ENCODE measurements at places on chromosomes 12 and 14.
A peak's percentile ranks its signal among the peaks of the same experiment; 100 is the strongest.

- DNase-seq = no peak
Observed at GRCh38 chr12:122244565-122245371, 18.9 kb upstream of the DIABLO start.

GRCh38 chr14:79992407-79993198 lies 218.7 kb downstream of the DIO2 start:
- no peak for DNase-seq

DNA sequence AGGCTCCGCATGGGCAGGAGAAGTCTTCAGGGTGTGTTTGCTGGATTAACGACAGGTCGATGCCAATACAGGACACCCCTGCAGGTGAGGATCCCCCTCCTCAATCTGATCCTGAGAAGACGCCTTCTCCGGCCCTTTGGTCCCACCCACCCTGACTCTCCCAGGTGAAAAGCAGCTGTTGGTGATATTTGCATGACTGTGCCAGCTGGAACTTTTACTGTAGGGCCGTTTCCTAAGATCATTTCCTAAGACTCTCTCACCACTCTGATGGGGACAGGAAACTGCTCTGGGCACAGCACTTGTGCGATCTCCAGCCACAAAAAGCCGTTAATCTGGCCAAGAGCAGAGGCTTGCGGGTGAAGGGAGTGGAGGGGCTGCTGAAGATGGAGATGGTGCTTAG lies 16.8 kb upstream of the EIF5 start:
- DNase-seq = peak; percentile 42

DNA sequence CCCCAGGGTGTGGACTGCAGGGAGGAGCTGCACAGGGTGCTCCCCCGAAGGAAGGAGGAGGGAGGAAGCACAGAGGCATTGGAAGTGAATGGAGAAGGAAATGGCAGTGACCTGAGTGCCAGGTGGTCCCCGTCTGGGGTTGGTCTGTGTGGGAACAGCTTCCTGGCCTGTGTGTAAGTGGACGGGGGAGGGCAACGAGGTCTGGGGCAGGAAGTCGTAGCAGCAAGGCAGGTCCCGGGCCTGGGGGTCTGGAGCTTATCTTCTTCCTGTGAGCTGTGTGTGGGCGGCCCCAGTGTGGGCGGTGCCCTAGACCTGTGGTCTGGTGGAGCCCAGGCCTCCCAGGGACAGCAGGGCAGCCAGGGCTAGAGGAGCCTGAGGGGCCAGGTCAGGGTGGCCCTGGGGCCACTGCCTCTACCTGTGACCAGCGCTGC lies 382.1 kb downstream of the TMEM121 start:
- DNase-seq = no peak

DNA sequence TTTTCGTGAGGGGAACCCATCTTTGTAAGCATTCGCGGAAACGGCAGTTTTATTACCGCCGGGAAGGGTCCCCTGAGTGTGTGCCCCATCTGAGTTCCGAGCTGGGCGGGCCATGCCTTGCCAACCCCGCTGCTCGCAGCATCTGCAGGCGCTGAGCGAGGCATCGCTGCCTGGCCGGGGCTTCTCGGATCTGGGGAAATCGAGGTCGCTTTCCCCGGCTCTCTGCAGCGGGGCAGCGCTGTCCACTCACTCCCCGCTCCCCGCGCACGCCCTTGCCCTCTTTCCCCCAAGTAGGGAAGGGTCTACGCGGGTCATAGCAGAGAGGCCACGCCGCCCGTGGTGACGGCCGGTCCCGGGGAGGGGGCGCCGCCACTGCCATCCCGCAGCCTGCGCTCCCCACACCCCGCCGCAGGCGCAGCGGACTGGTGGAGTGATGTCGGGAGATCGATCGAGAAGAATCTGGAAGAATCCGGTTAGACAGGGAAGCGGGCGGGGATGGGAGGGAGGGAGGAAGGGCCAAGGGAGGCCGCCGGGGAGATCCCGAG lies 507 bp upstream of the FKBP4 start:
- peak; percentile 81 for DNase-seq

Measured in suprapubic skin (tissue), 4 donors.